ENCODE measurements at places on chromosomes 3 and 15.

GRCh38 chr3:976006-976405 is 116.8 kb upstream of the CNTN6 start:
- peak; percentile 9 for DNase-seq

- DNase-seq, result no peak
These were observed 66.9 kb downstream of the KLF13 start for GRCh38 chr15:31393444-31394091.

GRCh38 chr15:99590913-99591646 is 25.3 kb downstream of the MEF2A start:
- DNase-seq, result no peak

GRCh38 chr3:70120357-70120966 is 120.9 kb downstream of the SAMMSON start:
- peak; percentile 72 for DNase-seq

DNA sequence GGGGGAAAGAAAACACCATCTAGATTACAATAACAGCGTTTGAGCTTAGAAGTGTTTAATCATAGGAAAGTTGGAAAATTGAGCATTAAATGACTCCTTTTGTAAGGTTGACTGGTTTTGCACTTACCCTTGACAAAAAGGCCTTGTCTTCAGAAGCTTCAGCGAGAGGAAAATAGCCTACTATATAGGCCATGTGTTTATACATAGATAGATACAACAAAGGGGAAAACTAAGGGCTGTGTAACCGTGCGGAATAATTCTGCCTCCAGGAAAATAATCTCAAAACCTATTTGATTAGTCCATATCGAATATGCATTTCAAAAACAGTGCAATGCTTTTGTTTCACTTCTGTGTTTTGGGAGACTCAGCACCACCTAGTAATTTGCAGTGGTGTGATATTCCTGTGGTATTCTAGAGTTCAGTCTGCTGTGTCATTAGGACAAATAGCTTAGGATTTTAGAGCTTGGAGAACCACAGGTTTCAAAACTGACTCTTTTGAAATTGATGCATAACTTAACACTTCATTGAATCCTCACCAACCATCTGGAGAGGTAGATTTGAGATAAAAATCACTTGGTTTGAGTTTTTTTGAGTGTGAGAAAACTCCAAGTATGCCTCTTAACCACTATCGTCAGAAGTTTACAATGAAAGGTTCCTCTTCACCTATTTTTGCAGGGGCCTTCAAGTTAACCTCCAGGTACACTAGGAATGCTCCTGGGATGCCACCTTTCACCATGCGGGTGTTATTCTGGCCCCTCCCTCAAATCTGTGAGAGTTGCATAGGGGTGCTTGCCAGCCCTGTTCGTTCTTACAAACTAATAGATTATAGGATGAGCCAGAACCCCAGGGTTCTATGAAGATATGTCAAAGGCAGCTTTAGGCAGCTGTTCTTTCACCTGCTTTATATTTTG is 1.9 kb downstream of the ARHGAP31 start:
- peak; percentile 27 for DNase-seq

DNA sequence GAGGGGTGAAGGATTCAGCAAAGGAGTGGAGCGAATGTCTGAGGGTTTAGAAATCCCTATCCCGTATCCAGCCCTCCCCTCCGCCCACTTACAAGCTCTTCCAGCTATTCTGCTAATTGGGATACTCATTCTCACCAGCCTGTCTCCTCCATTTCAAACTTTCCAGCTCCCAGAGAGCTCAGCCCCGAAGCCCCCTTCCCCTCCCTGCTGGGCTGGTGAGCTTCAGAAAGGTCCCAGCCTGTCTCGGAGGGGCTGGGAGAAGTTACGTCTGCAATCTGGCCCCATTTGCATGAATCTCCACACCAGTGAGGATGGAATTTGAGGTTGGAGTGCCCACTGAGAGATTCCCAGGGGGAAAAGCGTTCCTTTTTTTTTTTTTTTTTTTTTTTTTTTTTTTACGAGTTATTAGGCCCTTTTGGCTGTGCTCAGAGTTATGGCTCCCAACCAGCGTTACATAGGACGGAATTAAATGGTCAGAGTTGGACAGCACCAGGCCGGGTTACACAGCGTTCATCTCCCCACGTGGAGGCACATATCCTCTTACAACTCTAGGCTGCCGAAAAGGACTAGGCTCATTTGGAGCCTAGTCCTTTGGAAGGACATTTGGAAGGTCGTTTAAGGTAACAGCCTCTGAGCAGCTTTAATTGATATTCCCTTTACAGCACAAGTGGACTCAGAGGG is 34.6 kb downstream of the FGD5 start:
- no peak for DNase-seq

DNA sequence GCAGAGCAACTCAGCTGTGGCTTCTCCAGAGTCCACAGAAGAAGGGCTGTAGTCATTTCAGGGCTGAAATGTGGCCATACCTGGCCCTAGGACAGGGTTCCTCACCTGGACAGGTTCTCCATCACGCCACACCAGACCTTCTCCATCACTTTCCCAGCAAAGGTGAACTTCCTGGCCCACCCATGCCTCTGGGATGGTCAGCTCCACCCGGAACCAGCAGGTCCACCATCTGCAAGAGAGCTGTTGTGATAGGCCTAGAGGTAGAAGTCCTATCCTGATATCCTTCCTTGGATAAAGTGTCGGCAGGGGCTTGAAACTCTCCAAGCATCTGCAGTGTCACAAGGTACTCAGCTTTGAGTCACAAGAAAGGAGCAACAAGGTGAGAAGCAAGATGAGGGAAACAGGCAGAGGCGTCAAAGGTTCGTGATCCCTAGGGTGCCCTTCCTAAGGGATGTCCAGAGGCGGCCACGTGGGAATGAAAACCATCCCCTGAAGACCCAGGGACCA is 948 bp downstream of the MAN2C1 start:
- no peak for DNase-seq

DNA sequence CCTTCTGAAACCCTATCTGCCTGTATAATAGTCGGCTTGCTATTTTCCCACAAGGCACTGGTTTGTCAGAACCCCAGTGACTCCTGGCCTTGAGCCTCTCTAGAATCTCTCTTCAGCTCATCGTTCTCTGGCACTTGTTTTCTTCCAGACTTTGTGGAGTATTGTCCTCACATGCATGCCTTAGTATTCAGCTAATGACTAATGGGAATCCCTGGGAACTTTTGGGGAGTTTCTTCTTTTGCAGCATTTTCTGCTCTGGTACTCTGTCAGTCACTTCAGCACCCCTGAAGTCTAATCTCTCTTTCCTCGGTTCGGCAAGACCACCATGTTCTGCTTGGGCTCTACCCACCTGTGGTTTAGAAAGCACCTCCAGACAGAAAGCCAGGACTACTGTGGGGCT is 35.8 kb upstream of the THRB start:
- no peak for DNase-seq
